HFF-Myc (cell line): ENCODE measurements at places on chromosomes 2 and 18.

- DNase-seq: no peak
These were observed 584 bp downstream of the C2orf72 start for GRCh38 chr2:231037731-231038482.

GRCh38 chr2:184455624-184456023 is 142.7 kb upstream of the ZNF804A start:
- no peak for DNase-seq

GRCh38 chr2:215423234-215423633 is 12.6 kb downstream of the FN1 start:
- DNase-seq: no peak

GRCh38 chr2:15271941-15272542 is 289.1 kb downstream of the NBAS start:
- DNase-seq: no peak

DNA sequence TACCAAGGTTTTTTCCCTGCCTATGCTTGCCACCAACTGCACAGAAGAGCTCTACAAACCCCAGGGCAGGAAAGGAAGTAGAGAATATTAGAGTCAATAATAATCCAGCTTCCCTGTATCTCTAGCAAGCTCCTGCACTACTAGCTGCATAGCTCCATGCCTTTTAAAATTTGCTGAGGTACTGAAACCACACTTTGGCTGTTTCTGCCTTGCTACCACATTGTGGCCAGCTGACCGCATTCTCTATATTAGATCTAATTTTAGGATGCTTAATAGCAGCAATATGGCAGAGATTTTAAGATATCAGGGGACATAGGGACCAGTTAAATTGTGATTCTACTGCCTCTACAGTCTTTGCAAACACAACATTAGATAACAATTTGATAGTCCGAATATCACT is 534.6 kb downstream of the MBD2 start:
- DNase-seq: no peak

DNA sequence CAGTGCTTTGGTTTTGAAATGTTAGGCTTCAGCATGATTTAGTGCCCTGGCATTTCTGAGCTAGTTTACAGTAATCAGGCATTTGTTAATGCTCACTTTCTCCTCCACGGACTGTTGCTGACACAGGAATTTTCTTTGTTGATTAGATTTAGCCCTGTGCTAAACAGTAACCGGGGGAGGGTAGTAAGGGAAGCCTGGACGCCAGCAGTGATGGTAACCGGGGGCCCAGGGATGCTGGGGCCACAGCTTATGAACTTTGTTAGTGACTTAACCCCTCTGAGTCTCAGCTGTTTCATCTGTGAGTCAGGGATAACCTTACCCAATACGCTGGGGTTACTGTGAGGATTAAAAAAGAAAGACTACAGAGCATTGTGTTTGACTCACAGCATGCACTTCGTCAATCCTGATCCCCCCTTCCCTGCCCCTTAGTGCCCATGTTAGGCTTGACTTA is 33.5 kb downstream of the KLHL29 start:
- DNase-seq: no peak
